ENCODE measurements at places on chromosomes 2 and 18.

DNA sequence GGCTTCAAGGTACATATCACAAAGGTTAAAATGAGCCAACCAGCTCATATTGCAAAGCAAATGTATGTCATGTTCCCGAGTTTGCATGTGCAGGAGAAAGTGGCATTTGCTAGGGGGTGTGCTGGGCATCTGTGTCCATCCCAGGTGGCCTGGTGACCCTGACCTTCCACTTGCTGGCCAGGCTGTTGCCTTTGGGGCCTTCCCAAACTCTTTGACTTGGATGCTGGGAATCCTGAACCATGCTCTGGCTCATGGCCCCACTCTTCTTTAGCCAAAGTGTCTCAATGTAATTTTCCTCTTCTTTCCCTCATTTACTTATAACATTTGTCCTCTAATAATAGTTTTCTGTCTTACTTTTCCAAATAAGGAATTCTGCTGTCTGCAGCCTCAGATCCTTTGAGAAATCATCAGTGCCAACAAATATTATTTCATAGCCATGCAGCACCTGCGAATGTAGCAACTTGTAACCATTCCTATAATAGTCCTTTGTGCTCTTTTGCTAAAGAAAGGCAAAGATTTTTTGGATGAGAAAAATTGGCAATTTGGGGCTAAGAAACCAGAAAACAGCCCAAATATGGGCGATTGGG lies 64.2 kb downstream of the MTCL1 start:
- no peak for DNase-seq

DNA sequence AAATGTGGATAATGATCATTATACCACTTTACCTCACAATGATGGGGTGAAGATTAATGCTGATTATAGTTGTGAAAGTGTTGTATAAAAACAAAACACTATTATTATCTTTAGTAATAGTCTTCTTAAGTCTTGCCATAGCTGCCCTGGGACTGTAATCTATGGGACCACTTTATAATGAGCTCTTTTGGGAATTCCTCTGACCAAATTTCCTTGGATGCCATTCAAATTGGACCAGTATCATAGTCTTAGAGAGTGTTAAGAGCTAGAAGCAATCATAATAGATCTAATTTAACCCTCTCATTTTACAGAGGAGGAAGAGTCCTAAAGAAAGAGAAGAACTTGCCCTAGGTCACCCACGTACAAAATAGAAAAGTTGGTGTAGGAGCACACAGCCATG lies 457.7 kb upstream of the SLC14A2 start:
- no peak for DNase-seq

DNA sequence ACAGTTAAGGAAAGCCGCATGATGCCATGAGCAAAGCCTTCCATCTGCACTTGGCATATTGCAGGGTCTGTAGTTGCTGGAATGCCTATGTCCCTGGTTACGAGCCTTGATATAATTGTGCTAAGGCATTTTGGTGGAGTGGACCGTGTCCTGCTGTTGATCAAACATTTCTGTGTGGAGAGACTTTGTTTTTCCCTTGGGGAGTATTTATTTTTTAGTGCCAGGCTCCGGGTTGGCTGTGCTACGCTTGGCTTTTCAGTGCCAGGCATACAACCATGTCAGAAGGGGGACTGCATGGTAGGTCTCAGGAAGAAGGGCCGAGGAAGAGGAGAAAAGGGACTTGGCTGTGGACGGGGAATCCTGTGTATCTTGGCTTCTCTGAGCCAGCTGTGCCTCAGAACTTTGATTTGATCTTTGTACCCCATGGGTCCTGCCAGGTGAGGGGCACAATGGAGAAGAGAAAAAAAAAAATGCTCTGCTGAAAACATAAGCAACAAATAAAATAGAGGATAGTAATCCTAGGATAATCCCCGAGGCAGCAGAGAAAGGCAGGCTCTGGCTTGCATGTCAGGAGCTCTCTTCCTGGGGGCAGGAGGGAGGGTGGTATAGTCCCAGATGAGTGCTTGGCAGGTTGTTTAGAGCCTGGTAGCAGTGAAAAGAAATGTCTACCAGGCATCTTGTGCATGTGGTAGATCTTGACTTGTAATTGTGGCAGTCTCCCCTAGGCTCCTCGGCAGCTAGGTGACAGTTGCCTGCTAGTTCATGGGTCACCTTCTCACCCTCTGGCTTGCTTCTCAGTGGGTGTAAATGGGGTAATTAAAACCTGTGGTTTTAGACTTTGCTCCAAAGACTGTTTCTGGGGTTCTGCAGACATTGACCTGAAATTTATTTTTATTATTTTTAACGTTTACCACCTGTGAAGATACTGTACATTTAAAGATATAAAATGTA lies 233.0 kb downstream of the NEDD4L start:
- DNase-seq, result no peak

DNA sequence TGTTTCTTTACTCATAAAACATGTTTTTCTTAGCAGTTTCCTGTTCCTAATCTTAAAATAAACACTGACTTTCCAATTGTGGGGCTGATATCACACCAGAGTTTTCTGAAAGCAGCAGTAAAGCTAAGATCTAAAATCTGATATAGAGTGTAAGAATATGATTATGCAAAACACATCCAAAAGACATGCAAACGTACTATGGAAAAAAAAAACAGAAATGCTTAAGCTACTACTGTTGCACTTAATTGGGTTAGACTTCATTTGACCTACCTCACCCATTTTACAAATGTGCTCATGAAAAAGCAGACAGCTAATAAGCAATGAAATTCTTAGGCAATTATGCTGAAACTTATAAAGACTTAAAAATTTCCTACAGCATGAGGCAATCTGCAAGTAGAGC lies 10.5 kb downstream of the CYTIP start:
- DNase-seq, result no peak

DNA sequence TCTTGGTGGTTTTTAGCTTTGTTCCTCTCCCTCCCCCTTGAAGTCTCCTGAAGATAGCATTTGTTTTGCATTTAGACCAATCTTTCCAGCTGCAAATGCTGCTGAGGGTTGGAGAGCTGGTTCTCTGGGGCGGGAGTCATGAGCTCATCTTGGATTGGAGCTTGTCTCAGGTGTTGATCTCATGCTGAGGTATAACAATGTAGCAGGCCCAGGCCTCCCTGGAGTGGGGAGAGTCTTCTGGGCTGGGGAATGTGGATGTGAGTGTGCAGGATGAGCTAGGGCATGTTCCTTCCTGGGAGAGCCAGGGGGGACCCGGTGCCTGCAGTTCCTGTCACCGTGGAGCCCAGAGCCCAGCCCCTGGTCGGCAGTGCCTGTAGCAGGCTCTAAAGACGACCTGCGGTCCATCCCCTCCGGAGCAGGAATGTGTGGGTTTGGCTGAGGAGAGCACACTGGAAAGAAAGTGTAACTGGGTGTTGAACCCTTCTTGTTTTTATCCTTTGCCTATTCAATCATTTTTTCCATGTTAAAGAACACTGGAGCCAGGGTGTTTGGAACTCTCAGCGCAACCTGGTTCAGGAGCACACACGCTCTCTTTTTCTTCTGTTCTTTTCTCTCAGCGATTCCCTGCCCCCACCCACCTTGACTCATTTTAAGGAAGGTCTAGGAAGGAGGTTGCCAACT lies 2.7 kb downstream of the ZNF532 start:
- no peak for DNase-seq

DNA sequence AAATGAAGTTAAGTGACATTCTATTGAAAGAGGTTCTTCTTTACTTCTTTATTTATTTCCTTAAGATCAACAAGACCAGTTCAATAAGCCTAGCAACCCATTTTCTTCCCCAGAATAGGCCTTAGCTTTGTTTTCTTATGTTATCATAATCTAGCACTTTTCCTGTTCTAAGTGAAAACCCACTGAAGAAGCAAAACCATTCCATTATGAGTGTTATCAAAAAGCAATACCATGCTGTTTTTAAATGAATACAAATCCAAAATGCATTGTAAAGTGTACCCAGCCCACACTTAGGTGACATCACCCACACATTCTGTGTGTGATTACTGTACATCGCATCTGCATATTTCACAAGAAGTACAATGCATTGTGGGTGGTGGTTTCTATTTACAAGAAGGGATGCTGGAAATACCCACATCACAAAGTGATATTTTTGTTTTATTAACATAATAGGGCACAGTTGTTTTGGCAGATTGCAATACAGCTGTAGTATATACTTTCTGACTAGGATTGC lies 679.5 kb downstream of the KCNJ3 start:
- no peak for DNase-seq

DNA sequence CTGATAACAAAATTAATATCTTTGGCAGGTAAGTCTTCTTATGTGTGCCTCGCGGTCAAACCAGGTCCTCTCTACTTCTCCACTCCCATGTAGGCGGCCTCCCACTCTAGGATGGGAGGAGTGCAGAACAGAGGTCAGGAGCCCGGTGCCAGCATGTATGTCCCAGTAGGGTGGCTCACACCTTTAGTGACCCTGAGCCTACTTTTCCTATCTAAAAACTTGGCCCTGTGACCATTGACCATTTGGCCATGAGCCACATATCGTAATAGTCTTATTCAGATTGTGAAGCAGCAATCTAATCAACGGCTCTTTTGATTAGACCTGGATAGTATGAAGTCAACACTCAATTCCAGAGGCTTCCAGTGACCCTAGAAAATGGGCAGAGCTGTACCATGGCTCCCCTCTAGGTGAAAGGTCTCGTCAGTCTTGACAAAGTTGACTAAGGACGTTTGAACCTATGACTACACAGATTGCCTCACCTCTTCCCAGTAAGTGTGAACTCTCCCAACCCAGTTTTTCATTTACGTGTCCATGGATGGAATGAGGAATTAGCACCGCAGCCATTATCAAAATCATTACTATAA lies 17.1 kb upstream of the FABP1 start:
- no peak for DNase-seq

GRCh38 chr2:143736904-143737303 lies 607.7 kb downstream of the ARHGAP15 start:
- DNase-seq, result no peak

DNA sequence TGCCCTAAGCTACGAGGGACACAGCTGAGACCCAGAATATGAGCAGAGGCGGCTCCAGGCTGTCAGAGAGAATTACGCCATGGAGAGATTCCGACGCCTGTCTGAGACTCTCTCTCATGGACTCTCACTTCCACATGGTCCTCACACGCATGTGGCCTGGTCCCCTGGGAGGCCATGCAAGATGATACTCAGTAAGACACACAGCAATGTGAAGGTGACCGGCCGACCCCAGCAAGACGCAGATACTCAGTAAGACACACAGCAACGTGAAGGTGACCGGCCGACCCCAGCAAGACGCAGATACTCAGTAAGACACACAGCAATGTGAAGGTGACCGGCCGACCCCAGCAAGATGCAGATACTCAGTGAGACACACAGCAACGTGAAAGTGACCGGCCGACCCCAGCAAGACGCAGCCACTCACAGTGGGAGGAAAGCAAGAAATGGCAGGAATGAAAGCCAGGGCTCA lies 400.8 kb upstream of the MYT1L start:
- no peak for DNase-seq

DNA sequence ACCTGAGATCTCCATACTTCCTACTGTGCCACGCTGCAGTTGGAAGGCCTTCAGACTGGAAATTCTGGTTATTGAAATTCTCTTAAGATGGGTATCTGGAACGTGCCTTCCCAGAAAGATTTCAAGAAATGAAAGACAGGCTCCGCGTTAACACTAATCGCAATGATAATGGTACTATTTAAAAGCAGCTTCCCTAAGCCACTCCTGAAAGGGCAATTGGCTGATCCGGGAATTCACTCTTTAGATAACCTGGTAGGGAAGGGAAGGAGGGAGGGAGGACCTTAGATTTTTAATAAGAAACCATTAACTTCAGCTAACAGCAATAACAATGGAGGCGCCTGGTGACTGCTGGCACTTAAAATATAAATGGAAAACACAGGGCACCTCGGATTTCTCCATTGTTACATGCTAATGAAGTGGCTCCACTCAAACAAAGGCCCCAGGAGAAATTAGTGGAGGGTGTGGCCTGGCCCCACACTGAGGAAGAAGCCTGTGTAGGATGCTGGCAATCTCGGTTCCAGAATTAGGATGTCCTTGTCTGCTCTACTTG lies 22.5 kb upstream of the MTA3 start:
- peak; percentile 2 for DNase-seq
